Activated T-helper 2 cell treated with anti-CD3 and anti-CD28 coated beads, Interferon-gamma antibody, Interleukin-2, Interleukin-4, amounts not matched to agents 10 μg/mL and 5 μg/mL and 100 μg/mL, durations not matched to agents 14 hours and 24 hours and 36 hours (primary cell): ENCODE measurements at places on chromosomes 4 and X. TPM values are rescaled to one million over a fixed set of nuclear protein-coding genes. Genes with fewer than 3 reads are reported as not detected.

The MAGEE2 gene
- not detected in 2 replicates for total RNA-seq

The COX7B2 gene
- not detected in 2 replicates for total RNA-seq

The HSFX2 gene
- 0.23 TPM in 1 of 2 replicates, not detected in the other for total RNA-seq

DNA sequence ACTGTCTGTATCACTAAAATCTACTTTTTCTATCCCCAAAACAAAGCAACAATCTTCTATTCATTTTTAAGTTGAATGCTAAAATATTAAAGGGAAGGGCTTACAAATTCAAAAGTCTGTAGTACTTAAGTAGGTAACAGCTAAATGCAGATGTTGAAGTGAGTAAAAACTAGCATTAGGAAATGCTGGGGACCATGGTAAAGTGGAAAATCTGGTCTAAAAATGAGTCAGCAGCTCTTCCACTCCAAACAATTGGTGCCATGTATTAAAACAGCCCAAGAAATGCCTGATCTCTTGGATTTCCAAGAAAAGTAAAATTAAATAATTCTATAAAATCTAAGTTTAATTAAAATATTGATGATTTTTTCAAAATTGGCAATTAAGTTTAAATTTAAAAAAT, 73.3 kb upstream of the PPP3CA start:
- no peak for DNase-seq

- no peak for DNase-seq
These were observed 181.9 kb upstream of the ANXA3 start for GRCh38 chr4:78369679-78370078.
